ENCODE measurements at places on chromosomes 16 and 17. TPM values are rescaled to one million over a fixed set of nuclear protein-coding genes. Genes with fewer than 3 reads are reported as not detected.
A peak's percentile ranks its signal among the peaks of the same experiment; 100 is the strongest.

DNA sequence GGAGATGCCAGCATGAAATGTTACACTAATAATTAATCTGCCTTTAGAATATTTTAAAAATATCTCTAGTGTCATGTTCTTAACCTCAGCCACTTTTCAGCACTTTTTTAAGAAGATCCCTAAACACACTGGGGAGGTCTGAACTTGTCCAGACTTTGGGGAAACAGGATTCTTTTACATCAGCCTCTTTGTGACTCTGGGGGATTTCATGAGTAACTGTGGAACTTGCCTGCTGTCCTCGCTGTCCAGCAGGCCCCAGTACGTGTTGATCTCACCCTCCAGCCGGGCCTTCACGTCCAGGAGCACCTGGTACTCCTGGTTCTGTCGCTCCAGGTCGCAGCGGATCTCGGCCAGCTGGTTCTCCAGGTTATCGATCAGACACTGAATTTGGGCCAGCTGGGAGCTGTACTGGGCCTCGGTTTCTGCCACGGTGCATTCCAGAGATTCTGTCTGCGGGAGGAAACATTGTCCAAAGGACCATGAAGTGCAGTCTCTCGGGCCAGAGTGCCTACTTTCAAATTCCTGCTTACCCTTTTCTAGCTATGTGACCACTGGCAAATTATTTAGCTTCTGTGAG, 5.5 kb downstream of the KRT40 start:
- no peak for DNase-seq

DNA sequence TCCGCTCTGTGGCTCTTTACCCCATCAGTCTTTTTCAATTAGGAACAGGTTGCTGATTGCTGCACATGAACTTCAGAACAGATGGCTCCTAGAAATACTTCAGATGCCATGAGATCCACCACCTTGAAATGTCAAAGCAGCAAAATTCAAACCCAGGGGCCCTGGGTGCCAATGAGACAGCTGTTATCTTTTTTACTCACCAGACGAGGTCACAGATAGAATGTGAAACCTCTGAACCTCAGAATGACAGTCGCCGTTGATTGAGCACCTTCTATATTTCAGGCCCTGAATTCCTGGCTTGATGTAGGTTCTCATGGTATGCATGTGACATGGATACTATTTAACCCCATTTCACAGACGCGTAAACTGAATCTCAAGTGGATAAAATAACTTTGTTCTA, 63.0 kb downstream of the MAF start:
- DNase-seq: no peak

Gene MARVELD3
- not detected for total RNA-seq

Gene CACNG4
- total RNA-seq: 0.37 TPM

DNA sequence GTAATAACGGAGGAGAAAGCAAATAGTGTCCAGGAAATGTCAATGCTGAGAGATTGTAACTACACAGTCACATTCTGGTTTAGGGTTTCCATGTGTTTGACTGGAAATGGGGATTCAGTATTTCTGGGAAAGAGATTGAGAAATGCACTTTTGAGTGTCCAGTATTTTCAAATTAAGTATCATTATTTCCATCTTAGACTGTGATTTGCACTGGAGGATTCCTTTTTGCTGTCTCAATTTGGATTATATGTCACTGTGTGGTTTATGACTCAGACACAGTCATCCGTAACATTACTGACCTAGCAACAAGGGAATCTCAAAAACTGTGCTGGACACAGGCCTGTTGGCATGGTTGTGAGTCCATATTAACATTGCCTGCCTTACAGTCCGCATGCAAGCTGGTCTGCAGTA, 681.4 kb downstream of the CDH11 start:
- DNase-seq: peak; percentile 36

Gene CNTNAP4
- total RNA-seq: 0.21 TPM

- no peak for DNase-seq
Measured at GRCh38 chr16:55283812-55284717, 39.9 kb upstream of the IRX6 start.

- no peak for DNase-seq
Measured at GRCh38 chr17:72635034-72635635, 457.4 kb downstream of the SLC39A11 start.

DNA sequence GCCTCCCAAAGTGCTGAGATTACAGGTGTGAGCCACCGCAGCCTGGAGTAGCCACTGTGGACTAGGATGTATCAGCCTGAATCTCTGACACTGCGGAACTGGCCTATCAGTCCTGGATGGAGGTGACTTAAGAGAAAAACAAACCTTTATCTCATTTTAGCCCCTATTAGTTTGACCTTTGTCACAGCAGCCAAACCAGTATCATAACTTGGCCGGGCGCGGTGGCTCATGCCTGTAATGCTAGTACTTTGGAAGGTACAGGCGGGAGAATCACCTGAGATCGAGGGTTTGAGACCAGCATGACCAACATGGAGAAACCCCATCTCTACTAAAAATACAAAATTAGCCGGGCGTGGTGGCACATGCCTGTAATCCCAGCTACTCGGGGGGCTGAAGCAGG, 51.8 kb upstream of the USP7 start:
- no peak for DNase-seq

GRCh38 chr17:50615828-50616227, 18.9 kb upstream of the ABCC3 start:
- no peak for DNase-seq

GRCh38 chr17:35088356-35088880, 24.9 kb upstream of the RFFL start:
- DNase-seq: peak; percentile 67

Gene CCDC144A
- total RNA-seq: 4.7 TPM

GRCh38 chr17:68097161-68097805, 61.7 kb downstream of the KPNA2 start:
- no peak for DNase-seq

Gene TBC1D3E
- not detected for total RNA-seq

Gene DYNLL2
- total RNA-seq: 51.0 TPM

Gene ABCC3
- total RNA-seq: 1.4 TPM

DNA sequence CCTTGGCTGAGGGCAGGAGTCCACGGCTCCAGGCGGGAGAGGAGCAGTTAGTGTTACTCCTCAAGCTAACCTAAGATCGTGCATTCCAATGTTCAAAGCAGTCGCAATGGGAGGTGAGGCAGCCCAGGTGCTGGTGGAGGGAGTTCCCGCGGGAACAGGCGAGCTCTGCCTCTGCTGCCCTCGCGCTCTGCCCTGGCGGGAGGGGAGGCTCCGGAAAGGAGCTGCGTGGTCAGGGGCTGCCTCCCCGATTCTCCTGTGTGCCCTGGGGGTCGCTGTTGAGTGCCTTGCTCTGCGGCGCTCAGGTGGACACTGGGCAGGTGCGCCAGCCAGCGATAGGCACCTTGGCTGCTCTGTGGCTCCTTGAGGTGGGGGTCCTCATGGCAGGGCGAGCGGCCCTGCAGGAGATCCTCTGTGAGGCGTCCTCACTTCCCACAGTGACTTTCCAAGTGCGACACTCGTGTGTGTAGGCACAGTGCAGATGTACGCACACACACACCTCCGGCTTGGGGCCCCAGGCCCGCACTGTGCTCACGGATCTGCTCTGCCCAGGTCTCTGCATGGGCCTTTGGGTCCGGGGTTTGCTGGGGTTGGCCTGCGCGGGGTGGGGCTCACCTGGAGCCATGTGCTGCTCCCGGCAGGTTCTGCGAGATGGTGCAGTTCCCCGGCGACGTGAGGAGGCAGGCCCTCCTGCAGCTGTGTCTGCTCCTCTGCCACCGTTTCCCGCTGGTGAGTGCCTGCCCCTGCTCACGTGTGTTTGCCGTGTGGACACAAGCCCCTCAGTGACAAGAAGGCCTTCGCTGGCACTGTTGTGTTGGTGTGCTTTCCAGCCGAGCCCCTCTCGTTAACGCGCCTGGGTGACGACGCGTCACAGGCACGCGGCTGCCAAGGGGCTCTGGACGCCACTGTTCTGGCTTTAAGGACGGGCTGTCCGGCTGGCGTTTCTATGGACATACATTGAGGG, 97.9 kb upstream of the ZNF750 start:
- peak; percentile 12 for DNase-seq

- DNase-seq: no peak
Measured at GRCh38 chr17:44397479-44398440, 8.3 kb upstream of the ITGA2B start.

DNA sequence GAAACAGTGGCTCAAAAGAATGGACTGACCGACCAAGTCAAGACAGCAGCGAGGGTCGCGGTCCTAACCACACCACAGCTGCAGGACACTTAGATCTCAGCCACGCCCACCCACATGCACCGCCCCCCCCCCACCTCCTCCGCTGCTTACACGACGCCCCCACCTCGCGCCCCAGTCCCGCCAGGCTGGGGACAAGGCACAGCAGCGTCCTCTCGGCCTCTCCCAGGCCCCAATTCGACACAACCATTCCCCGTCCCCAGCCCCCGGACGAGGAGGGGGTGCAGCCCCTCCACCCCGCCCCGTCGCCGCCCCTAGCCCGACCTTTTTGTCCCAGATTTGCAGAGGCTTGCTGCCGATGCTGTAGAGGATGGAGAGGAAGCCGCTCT, 477 bp downstream of the CFAP20 start:
- peak; percentile 30 for DNase-seq

Gene CHST6
- 4.6 TPM for total RNA-seq

DNA sequence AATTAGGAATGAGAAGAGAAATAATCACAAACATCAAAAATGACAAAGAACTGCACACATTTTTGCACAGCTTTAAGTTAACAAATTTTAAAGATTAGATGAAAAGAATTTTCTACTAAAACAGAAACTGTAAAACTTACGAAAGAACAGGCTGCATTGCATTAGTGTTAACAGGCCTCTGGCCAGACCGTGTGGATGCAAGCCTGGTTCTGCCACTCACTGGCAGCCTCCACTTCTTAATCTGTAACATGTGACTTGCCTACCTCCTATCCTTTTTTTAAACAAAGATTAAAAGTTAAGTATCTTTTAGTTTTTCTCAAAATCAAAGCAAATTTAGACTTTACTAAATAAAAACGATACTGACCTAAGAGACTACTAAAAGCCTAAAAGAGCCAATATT, 37.5 kb downstream of the CREBBP start:
- DNase-seq: no peak

DNA sequence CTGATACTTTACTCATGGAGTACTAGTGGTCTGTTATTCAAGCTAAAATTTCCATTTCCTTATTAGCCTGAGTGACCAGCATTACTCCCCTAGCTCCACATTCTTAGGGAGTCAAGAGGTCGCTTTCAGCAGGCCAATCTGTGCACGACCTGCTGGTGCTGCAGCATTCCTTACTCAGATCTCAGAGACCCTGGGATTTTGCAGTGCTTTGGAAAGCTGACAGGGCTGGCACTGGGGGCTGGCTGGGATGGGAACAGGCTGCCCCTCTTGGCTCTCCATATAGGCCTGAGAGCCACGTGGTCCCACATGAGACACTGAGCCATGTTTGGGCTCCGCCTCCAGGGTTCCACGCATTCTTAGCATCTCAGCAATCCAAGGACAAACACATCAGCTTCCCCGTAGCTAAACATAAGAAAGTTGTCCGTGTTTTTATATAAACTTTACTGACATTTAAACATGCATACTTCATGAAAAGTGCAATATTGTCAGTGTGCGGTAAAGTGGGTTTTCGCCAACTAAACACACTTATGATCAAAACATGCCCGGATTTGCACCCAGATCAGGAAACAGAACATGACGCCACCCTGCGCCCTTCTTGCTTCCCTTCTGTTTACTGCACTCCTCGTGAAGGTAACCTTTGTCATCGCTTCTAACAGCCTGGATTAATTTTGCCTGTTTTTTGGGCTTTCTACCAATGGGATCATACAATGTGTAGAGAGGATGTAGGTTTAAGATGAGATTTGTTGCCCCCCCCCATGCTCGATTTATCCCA, 254.5 kb upstream of the CACNG5 start:
- peak; percentile 31 for DNase-seq

Gene AATK
- 8.3 TPM for total RNA-seq

GRCh38 chr16:85675251-85675874, 13.4 kb downstream of the GINS2 start:
- no peak for DNase-seq

DNA sequence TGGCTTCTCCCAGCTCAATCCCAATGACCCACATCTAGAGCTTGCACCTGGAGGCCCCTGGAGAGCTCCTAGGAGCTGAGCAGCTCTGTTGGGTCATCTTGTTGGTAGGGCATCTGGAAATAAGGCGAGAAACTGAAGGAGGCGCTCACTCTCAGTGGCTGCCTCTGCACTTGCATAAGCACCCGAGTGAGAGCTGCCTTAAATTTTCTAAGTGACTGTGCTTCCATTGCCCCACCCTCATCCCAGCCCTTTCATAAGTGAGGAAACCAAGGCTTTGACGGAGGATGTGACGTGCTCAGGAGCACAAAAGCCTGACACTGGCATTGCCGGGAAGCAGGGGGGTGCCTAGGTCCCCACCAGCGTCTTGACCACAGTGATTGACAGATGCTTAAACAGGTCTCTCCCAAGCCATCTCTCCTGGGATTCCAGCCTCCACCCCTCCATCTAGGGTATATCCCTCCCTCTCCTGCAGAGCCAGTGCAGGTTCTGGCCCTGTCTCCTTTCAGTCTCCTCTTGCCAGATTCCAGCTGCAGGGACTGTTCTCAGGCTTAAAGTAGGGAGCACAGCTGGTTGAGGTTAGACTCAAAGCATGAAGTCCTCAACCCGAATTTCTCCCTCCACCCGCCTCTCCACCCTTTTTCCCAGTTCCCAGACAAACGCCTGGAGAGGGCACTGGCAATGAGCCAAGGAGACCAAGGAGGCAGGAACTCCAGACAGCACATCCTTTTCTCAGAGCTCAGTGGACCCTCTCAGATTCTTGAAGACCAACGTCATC, 113.7 kb downstream of the IRX5 start:
- no peak for DNase-seq

Gene LRRC75A
- 0.91 TPM for total RNA-seq

DNA sequence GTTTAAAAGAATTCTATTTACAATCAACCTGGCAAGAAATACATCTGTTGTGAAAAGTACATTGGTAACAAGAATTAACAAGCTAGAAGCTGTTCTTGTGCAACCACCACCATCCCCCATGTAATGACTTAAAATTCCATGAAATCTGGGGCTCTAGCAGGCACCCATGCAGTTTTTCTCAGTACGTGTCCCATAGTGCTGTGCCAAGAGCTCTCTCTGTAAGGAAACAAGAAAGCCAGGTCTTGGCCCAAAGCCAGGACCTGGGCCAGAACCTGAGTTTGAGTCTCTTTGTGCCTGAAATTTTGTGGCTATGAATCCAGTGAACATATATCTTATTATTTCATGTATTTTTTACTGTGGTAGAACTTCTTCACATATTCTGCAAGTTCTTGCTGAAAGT, 46.6 kb downstream of the NUP93 start:
- peak; percentile 49 for DNase-seq

GRCh38 chr17:49357516-49357915, 4.5 kb downstream of the ZNF652 start:
- no peak for DNase-seq

- DNase-seq: no peak
Measured at GRCh38 chr17:79258041-79258440, 183.4 kb downstream of the ENGASE start.
